ENCODE measurements at places on chromosomes 5 and 9.
A peak's percentile ranks its signal among the peaks of the same experiment; 100 is the strongest.

GRCh38 chr5:122404018-122404417 is 92.0 kb downstream of the SNCAIP start:
- DNase-seq: no peak

DNA sequence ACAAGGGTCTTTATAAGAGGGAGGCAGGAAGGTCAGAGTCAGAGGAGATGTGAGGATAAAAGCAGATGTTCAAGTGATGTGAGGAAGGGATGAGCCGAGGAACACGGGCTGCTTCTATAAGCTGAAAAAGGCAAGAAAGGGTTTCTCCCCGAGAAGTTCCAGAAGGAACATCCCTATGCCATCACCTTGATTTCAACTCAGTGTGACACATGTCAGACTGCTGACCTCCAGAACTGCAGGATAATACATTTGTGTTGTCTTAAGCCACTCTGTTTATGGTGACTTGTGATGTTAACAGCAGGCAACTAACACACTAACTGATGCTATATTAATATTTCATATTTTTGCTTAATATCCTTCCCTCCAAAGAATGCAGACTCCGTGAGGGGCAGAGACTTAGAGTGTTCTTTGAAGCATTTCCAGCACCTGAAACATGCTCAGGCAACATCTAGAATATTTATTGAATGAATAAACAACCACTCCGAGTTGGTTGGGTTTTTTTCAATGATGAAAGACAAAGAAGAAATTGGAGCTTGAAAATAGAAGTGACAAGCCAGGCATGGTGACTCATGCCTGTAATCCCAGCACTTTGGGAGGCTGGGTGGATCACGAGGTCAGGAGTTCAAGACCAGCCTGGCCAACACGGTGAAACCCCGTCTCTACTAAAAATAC is 77.6 kb upstream of the ADRA1B start:
- no peak for DNase-seq

GRCh38 chr5:159732220-159732619 is 184.1 kb upstream of the ADRA1B start:
- no peak for DNase-seq

GRCh38 chr5:67857502-67857901 is 358.1 kb upstream of the PIK3R1 start:
- no peak for DNase-seq

DNA sequence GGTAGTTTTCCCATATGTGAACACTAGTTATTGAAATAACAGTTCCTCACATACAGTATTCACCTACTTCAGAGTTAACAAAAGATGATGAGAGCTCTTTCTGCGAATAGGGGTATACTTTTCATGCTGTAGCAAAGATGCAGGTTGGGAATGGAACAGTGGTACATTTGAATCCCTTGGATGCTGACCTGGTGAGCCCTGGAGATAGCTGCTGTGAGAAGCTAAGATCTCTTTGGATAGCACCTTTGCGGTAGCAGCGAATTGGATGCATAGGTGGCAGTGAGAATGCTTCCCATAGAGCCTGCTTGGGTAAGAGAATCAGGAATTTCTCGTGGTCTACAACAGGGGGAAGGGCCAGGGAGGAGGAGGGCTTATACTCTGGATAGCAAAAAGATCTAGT is 61.2 kb downstream of the NUP214 start:
- no peak for DNase-seq

GRCh38 chr5:121962347-121962670 is 534 bp downstream of the SRFBP1 start:
- DNase-seq: no peak

- DNase-seq: no peak
Observed at GRCh38 chr5:645421-645820, 33.3 kb downstream of the CEP72 start.

DNA sequence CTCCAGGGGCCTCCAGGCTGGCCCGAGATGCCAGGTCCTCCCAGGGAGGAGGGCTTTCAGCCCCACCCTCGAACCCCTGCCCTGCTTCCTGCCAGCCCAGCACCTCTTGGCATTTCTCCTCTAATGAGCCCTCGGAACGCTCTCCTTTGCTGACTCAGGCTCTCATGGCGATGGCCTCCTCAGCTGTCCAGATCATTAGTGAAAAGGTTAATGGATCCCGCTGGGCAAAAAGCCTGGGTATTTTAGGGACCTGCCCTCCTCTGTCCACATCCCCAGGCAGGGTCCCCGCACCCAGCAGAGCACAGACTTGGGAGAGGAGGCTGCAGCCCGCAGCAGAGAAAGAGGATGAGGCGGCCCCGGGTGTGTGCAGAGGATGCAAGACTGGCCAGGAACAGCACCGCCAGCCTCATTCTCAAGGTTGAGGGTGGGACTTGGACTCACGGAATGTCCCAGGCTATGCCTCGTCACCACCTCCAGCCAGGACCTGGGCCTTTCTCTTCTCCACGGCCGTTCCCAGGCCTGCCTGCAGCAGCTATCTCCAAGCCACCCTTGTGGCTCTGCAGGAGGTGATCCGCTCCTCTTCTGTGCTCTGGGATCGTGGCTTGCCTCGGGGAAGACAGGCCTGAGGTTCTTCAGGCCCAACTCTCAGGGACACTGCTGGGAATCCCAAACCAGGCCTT is 23.0 kb upstream of the ADAMTS2 start:
- DNase-seq: no peak

GRCh38 chr5:6755519-6755918 is 42.3 kb downstream of the TENT4A start:
- no peak for DNase-seq

- no peak for DNase-seq
Observed at GRCh38 chr9:15501179-15501578, 9.6 kb downstream of the PSIP1 start.

GRCh38 chr9:27472195-27472594 is 51.9 kb upstream of the IFNK start:
- no peak for DNase-seq

- no peak for DNase-seq
Observed at GRCh38 chr9:85431339-85432102, 310.2 kb downstream of the AGTPBP1 start.

GRCh38 chr5:72818866-72819534 is 2.5 kb downstream of the TNPO1 start:
- peak; percentile 7 for DNase-seq

- no peak for DNase-seq
Observed at GRCh38 chr5:156182174-156182967, 144.6 kb upstream of the SGCD start.

GRCh38 chr5:148104226-148104625 is 40.4 kb downstream of the SPINK5 start:
- DNase-seq: no peak

- no peak for DNase-seq
Observed at GRCh38 chr5:135240781-135241360, 158.2 kb downstream of the MACROH2A1 start.

GRCh38 chr5:114390431-114390830 is 28.6 kb downstream of the KCNN2 start:
- DNase-seq: no peak

DNA sequence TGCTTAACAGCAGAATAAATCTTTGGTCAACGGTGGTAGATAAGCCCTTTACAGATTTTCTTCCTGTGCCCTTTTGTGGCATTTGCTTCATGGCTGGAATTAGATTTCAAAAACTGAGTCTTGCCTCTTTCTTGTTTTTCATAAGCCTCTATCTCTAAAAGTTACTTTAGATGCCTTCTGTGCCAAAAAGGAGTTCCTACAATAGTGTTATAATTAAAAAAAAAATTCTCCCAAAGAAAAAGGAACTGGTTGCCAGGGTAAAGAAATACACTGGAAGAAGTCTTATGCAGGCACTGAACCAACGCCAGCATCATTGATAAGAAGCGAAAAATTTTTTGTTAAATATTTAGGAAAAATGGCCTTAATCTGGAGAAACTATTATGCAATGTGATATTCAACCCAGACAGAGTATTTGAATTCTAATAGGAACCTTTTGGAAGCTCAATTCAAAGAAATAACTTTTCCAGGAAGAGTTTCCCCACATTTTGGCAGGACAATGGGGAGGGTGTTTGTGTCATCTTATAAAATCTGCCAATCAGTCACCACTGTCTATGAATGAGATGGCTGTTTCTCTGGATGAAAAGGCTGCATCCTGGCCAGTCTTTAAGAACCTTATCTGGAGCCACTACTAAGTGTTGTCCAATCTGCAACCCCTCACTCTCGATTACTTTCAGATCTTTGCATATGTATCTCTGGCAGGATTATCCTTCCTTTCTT is 608.1 kb downstream of the PDE4D start:
- no peak for DNase-seq

DNA sequence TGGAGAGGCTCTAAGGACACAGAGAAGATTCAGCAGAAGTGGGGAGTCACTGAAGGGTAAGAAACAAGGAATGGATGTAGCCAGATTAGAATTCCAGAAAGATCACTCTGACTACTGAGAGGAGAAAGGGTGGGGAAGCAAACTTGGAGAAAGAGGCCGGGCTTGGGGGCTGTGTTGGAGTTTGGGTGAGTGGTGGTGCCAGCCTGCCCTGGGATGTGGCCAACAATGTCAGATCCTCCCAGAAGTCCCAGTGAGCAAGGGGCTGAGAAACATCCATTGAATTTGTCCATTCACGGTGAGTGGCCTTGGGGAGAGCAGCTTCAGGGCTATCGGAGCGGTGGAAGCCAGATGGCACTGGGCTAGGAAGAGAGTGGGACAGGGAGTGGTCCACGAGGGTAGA is 60.4 kb downstream of the COL15A1 start:
- DNase-seq: no peak

- no peak for DNase-seq
Observed at GRCh38 chr9:71764463-71764862, 3.9 kb downstream of the CEMIP2 start.

DNA sequence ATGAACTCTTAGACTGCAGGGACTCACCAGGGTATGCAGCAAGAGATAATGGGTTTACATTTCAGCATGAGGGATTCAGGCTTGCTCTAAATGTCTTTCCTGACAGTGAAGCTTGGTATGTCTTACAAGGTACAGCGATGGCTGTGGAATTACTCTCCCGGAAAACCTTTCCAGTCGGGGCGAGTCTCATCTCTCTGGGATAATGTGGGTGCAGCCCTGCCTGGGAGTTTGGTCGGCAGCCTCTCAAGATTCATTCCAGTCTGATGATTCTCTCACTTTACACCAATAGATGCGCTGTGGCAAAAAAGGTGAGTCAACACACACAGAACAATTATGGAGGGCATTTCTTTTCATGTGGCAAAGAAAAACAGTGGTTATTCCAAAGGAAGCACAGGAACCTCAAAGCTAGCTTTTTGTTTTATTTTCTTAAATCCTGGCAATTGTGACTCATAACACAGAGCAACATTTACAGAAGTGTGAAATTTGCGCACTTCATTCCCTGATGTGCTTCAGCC is 190.3 kb downstream of the DCP2 start:
- no peak for DNase-seq

DNA sequence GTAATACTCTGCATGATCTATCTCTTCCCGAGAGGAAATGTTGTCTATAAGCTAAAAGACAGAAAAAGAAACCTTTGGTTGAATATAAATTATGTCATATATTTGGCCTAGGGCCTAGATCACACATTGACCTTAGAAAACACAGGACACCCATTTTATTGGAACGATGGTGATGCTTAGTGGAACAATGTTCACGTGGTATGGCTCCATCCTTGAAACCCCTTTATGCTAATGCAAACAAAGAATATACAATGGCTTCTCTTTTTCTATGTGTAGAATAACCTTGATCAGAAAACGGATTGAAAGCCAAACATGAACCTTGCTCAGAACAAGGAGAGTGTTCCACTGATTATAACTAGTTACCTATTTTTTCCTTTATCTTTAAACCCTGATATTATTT is 24.5 kb downstream of the MRPS27 start:
- no peak for DNase-seq

- DNase-seq: no peak
Observed at GRCh38 chr5:140570058-140570457, 5.4 kb downstream of the SLC35A4 start.

- no peak for DNase-seq
Observed at GRCh38 chr5:87909382-87909781, 359.3 kb downstream of the TMEM161B start.

- no peak for DNase-seq
Observed at GRCh38 chr9:110248361-110248760, 7.9 kb downstream of the TXN start.

GRCh38 chr9:2066312-2067273 is 51.4 kb downstream of the SMARCA2 start:
- no peak for DNase-seq
